ENCODE measurements at places on chromosomes 13 and 19.

GRCh38 chr19:56132316-56132822 lies 8.7 kb upstream of the ZNF444 start:
- DNase-seq, result no peak

GRCh38 chr19:41352279-41352608 lies 1.5 kb downstream of the TGFB1 start:
- no peak for DNase-seq

- no peak for DNase-seq
These were observed 270.6 kb downstream of the PCDH20 start for GRCh38 chr13:61144834-61145593.

DNA sequence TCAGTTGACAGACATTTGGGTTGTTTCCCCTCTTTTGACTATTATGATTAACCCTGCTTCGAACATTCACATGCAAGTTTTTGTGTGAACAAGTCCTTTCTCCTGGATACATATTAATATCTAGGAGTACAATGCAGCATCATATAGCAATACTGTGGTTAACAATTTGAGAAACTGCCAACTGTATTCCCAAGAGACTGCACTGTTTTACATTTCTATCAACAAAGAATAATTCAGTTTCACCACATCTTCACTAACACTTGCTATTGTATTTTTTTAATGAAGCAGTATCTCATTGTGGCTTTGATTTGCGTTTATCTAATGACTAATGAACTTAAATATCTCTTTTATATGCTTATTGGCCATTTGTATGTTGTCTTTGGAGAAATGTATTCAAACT lies 184.6 kb upstream of the NBEA start:
- no peak for DNase-seq

DNA sequence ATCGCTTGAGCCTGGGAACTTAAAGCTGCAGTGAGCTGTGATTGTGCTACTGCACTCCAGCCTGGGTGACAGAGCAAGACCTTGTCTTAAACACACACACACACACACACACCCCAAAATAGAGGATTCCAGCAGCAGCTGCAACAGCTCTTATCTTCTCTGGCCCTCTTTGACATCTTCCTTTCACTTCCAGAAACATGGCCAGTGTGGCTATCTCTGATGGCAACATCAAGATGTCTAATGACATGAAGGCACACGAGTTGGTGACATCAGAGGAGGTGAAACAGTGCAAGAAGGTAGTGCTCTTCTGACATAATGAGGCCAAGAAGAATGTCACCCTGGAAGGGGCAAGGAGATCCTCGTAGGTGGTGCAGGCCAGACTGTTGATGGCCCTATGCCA lies 81.2 kb downstream of the TM9SF2 start:
- no peak for DNase-seq

- DNase-seq, result no peak
These were observed 24.6 kb upstream of the EPHX3 start for GRCh38 chr19:15256708-15257331.

DNA sequence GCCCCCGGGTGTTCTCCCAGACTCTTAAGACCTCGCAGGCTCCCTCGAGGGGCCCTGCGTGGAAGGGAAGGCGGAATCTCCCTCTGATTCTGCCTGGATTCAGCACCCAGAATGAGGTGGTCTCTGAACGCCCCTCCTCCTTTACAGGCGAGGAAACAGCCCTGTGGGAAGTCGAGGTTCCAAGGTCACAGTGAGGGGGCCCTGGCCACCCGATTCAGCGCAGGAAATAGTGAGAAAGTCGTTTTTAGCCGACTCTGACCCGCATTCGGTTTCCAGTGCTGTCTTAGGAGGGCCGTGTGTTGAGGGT lies 1.1 kb downstream of the BSG start:
- no peak for DNase-seq

DNA sequence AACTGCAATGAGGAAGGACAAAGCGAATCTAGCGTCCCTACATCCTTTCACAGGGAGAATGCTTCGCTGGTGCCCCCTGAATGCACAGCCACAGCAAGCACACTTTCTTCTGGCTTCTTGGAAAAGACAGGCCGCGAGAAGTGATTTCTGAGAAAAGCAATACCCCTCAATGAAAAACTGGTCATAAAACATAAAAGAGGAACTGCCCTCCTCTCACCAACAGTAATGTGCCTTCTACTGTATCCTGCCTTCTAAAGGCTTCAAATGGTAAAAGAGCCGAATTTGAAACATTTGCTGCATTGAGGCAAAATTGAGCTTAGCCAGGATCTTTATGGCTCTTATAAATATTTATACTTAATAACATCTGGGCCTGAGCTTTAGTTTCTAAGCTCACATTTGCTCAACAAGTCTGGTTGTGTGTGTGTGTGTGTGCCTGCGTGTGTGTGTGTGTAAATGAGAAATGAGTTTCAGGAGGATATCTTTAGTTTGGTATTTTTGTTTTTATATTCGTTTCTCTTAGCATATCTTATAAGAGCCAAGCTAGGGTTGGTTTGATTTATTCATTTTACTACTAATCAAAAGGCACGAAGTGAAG lies 246.1 kb upstream of the MAB21L1 start:
- no peak for DNase-seq

DNA sequence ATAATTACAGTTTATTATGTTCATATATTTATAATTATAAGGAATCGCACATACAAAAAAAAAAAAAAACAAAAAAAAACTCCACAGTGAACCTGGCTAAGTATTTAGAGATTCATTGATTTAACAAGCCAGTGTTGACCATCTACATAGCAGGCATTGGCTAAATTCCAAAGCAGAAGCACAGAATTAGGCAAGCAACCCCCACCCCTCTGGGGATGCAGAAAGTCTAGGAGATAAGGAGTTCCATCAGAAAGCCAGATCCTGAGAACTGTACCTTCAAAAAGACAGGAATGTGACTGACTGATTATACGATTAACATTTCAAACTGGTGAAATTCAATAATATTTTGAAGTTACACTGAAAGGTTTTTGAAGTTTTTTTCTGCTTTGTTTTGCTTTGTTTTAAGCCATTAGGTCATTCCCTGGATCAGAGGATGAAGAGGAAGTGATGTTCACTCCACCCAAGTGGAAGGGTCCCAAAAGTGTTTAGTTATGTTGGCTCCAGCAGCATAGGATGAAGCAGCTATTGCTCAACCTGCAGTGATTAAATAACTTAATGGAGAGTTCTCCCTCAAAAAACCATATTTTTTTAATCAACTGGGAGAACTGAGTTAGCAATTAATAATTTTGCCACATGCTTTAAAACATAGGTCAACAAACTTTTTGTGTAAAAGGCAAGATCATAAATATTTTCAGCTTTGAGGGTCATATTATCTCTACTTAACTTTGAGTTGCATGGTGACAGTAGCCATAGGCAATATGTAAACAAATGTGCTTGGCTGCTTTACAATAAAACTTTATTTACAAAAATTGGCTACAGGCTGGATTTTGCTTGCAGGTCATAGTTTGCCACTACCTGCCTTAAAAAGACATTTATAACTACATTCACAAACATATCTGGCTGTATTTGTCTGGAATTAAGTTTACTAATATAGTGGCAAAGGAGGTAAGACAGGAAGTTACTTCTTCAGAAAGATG lies 49.6 kb downstream of the DOCK9 start:
- no peak for DNase-seq

DNA sequence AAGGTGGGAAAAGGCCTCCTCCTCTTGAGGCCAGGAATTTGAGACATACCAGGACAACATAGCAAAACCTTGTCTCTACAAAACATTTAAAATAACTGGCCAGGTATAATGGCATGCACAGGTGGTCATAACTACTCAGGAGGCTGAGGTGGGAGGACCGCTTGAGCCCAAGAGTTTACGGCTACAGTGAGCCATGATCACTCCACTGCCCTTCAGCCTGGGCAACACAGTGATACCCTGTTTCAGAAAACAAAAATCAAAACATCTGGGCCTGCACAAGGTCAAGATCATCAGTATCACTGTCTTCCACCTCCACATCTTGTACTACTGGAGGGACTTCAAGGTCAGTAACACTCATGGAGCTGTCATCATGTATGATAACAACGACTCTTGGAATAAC lies 742.7 kb upstream of the GPC6 start:
- DNase-seq, result no peak

DNA sequence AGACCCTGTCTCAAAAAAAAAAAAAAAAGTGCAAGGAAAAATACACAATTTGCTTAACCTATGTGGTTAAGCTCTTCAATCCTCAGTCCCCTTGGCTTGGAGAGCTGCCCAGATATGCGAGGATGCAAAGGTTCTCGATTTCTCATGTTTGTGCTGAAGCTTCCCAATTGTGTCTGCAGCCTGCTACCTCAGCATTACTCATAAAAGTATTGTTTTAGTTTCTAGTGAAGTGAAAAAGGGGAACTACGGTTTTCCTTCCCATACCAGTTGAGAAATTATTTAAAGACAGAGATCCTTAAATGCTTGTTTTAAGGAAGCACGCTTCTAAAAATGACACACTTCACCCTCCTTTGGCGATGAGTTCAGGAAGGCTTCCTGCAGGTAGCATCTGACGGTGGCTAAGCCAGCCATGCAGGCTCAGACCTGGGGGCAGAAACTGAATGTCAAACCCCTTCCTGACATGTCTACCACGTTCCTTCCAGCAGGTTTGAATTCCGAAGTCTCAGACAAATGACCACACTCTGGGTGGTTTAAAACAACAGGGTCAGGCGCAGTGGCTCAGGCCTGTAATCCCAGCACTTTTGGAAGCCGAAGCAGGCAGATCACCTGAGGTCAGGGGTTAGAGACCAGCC lies 47.9 kb downstream of the RUBCNL start:
- no peak for DNase-seq

DNA sequence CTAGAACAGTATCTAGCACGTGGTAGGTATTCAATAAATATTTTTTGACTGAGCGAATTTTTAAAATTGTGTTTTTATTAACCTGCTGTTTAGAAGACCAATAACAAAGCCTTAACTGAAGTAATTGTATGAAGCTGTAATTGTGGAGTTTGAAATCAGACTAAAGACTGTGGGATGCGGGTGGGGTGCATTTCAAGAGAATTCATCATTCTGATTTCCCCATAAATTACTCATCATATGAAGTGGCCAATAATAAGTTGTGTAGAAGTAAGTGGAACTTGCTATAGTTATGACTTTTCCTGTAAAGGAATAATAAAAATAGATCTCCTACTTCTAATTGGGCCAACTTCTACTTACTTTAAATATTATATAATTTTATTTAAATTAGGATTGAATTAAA lies 449.3 kb downstream of the PCDH9 start:
- DNase-seq, result no peak

DNA sequence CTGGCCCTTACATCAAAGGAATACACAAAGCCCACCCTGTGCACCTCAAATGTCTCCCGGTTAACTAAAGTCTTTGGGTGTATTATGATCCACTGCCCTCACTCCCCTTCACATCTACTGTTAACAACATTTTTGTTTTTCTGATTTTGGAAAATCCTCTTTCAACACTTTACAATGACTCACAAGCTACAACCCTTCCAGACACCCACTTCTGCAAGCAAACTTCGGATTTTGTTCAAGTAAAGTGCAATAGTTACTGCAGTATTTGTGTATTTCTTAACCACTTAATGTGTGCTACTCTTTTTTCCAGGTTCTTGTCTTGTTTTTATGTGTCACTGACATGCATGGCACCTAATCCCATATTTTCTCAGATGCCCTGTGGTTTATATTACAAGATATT lies 101.1 kb downstream of the EDNRB start:
- DNase-seq, result no peak

DNA sequence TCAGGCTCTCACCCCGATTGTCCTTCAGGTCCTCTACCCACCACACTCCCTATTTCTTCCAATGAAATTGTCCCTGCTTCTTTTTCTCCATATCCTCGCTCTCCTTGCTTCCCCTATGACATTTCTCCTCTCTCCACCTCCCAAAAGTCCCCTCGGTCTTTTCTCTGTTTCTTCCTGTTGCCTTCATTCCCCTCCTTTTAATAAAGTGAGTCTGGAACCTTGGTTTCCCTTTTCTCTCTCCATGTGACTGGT lies 676 bp upstream of the ZNF574 start:
- no peak for DNase-seq

DNA sequence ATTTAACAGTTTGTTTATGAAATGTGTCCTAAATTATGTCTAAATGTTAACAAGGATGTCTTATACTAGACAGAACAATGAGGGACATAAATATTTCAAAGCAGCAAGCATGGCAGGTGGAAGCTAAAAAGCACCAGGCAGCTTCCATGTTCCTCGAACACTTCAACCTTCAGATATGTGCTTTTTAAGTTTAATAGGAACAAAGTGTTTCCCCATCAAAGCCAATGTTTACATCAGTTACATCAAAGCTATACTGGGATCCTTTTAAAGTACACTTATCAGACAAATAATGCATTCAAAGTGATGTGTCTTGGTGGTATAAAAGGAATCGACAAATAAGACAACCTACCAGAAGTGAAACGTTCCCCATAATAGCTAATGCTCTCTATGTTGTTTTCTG lies 2841.1 kb upstream of the PCDH20 start:
- no peak for DNase-seq

GRCh38 chr19:49851456-49852259 lies 699 bp downstream of the PTOV1 start:
- peak; percentile 47 for DNase-seq

- no peak for DNase-seq
These were observed 504.2 kb downstream of the RFC3 start for GRCh38 chr13:34322014-34322742.

DNA sequence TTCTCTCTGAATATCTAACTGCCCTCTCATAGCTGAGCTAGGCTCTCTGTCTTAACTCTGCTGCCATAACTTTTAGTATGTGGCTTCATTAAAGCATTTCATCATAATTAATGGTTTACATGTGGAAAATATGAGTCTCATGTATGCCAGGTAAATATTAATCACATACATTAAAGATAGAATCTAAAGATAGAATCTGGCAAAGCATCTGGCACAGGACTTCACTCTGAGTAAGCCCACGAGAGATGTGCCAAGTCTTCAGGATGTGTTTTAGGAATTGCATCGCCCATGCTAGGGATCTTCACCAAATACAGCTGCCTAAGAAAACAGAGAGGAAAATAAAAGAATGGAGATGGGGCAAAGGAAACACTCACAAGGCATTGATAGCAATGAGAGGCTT lies 285.8 kb downstream of the DIAPH3 start:
- no peak for DNase-seq

GRCh38 chr13:47672245-47673008 lies 328.6 kb downstream of the SUCLA2 start:
- no peak for DNase-seq

DNA sequence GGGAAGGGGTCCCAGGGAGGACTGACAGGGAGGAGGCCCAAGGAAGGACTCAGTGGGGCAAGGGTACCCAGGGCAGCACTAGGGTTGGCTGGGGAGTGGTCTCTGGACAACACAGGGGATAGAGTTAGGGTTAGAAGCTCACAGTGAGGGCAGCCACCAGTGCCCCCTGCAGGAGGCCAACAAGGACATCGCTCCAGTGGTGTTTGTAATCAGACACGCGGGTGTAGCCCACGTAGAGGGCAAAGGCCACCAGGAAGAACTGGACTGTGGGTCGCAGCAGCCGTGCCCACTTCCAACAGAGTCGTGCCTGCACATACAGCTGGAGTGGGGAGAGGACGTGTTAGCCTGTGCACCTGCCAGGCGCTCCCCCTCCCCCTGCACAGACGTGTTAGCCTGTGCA lies 9.2 kb downstream of the PLPP2 start:
- no peak for DNase-seq

- DNase-seq, result no peak
These were observed 878.5 kb downstream of the UQCRFS1 start for GRCh38 chr19:28334419-28334818.

GRCh38 chr19:24065865-24066604 lies 21.0 kb upstream of the ZNF254 start:
- no peak for DNase-seq
